ENCODE measurements at places on chromosomes 6 and 20.

DNA sequence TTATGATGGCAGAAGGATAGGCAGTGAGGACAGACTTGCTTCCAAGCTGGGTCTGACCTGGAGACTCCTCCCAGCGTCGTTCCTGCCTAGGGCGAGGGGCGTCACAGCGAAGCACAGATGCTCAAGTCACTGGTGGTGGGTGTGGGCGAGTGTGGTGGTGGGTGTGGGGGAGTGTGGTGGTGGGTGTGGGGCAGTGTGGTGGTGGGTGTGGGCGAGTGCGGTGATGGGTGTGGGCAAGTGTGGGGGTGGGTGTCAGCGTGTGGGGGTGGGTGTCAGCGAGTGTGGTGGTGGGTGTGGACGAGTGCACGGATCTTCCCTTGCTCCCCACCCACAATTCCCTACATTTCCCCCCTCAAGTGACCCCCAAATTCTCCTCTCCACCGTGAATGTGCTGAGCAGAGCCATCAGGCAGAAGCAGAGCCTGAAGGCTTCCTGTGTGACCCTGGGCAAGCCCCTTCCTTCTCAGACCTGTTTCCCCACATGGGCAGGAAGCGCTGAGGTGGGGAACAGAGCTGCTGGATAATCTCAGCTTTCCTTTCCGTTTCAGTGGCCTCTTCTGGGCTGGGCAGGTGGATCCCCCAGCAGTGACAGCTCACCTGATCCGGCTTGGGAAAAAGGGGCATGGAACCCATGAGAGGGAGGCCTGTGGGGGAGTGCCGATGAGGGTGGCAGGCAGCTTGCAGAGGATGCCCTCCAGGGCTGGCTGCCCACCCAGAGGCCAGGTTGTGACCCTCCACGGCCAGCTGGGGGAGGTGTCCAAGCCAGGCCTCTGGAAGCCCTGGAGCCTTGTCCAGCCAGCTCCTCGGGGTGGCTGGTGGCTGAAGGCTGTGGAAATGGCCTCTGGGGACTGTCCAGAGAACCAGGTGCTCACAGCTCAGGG lies 42.9 kb downstream of the RSPO4 start:
- DNase-seq: no peak

- no peak for DNase-seq
Measured at GRCh38 chr6:13418844-13419243, 68.6 kb downstream of the GFOD1 start.

DNA sequence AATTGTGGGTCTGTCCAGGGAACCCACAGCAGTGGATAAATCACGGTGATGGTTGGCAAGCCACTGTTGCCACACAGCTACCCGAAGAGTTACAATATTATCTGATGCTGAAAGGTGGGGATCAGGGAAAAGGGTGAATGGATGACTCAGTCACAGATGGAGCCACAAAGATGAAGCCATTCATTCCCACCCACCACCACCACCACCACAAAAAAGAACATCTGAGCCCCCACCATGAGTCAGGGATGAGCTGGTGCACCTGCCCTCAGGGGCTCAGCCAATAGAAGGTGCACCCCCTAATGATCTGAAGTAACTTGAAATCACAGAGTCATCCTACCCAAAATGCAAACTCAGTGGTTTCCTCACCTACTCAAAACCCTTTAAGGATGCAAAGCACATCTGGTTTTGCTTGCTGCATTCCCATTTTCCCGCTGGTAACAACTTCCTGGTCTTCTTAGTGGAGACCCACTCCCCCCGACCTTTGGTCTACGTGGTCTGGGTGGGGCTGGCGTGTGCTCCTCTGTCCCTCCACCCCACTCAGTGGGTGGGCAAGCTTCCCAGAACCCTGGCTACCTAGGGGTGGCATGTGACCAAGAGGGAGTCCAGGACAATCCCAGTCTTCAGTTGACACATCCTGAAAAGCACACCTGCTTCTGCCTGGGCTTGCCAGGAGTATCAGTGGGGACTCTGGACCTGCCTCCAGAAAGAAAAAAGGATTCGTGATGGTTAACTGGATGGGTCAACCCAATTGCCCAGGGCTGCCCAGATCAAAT lies 125.5 kb downstream of the ANKRD60 start:
- DNase-seq: no peak

- no peak for DNase-seq
Measured at GRCh38 chr6:162849269-162849668, 121.5 kb downstream of the PACRG start.

DNA sequence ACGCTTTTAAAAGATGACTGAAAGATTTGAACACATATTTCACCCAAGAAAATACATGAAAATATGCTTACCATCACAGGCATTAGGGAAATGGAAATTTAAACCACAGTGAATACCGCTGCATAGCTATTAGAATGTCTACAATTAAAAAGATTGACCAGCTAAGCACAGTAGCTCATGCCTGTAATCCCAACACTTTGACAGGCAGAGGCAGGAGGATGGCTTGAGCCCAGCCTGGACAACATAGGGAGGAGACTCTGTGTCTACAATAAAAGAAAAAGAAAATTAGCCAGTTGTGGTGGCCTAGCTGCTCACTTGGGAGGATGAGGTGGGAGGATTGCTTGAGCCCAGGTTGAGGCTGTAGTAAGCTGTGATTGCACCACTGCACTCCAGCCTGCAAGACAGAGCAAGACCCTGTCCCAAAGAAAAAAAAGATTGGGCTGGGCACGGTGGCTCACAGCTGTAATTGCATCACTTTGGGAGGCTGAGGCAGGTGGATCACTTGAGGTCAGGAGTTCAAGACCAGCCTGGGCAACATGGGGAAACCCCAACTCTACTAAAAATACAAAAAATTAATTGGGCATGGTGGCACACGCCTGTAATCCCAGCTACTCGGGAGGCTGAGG lies 163.7 kb upstream of the AKAP12 start:
- no peak for DNase-seq

- DNase-seq: no peak
Measured at GRCh38 chr6:110475066-110475653, 1.3 kb downstream of the SLC22A16 start.
